Stimulated activated CD4-positive, alpha-beta T cell treated with anti-CD3 and anti-CD28 coated beads, Interleukin-15, amount 100 ng/mL, for 1 hour (primary cell): ENCODE measurements at places on chromosomes 1 and 21.
A peak's percentile ranks its signal among the peaks of the same experiment; 100 is the strongest.

DNA sequence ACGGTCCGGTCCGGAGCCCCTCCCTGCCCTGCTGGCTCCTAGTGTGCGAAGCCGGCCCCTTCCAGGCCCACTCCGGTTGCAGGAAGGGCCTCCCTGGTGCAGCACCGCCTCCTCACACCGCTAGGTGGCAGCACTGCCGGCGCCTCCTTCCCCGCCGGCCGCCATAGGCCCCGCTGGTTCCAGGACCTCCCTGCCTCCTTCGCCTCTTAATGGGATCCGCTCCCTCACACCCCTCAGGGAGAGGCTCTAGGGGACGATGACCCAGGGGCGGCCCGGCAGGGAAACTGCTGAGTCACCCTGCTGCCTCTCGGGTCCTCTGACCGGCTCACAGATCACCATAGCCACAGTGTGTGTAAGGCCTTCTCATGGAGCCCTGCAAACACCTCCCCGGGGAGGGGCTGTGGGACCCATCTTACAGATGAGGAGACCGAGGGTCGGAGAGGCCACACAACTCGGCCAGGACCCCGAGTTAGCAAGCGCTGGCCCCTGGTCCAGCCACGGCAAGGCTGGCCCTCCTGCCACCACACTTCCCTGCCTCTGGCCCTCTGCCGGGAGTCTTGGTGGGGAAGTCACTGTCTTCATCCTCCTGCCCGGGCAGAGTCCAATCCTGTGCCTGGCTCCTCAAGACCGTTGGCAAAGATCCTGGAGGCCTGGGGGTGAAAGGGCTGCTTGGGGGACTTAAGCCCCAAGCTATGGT, 1.6 kb upstream of the AJAP1 start:
- peak; percentile 48 for DNase-seq

- DNase-seq = no peak
Observed at GRCh38 chr1:18876210-18876609, 16.8 kb upstream of the TAS1R2 start.

DNA sequence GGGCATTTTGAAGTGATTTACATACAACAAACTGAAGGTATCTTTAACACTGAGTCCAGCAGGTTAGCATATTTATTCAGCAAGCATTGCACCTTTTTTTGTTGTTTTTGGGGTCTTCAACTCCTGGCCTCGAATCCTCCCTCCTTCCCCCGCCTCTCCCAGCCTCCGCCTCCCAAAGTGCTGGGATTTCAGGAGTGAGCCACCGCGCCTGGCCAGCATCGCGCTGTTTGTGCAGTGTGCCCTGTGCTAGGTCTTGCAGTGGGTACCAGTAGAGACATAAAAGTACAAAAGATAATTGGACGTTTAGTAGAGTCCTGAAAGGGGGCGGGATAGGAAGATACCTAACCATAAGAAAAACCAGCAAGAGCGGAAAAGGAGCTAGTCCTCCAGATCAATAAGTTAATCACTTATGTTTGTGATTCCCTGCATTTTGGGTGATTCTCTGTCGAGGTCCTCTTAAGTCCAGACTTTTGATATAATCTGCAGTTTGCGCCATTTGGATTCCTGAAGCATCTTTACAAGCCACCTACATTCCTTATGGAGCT, 111.8 kb downstream of the OSBPL9 start:
- no peak for DNase-seq

DNA sequence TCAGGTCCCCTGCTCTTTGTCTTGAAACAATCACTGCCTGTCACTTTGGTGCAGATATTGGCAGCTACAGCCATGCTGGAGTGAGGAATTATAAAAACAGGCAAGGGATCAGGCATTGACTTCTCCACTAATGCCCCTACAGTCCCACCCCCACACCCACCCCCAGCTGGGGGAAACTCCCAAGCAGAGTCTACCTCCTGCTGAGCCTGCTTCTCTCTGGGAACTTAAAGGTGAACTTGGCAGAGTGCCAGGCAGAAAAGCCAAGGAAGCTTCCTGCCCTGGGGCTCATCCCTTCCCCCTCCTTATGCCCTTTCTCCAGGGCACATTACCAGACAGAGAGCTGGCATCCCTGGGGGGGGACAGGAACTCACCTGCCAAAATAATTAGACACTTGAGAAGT, 6.7 kb downstream of the NCMAP start:
- no peak for DNase-seq

DNA sequence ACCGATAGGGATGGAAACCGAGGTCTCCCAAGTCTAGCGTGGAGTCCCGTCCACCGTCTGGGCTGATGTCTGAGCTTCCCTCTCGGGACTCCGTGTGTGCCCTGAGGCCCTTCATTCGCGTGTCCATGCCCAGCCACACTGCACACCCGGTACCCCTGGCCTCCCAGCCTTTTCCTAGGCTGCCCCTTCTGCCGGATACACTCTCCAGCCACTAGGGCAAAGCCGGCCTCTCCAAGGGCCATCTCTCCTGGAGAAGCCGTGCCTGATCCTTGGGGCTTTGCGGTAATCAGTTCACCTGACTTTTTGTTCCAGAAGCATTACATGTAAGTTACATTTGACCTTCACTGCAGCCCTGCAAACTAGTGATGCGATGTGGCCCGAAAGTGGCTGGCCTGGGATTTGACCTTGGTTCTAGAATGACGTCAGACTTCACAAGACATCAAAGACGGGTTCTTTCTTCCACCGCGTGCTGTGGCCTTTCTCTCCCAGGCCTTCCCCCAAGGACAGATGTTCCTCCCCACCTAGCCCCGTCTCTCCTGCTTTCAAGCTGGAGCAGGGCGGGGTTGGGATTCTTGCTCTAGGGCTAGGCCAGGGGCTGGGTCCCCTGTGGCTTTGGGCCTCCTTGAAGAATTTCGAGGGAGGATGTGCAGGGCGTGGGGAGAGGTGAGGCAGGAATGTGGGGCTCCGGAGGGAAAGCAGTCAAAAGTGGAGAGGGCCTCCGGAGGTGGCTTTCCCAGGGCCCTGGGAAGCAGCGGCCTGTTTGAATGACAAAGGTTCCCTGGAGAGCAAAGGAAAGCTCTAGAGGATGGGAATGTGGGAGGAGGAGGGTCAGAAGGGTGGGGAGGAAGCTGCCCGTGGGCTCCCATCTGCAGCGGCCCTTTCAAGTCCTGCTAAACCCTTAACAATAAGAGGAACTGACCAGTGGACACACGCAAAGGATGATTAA, 49.7 kb upstream of the SLC2A1 start:
- DNase-seq = no peak

DNA sequence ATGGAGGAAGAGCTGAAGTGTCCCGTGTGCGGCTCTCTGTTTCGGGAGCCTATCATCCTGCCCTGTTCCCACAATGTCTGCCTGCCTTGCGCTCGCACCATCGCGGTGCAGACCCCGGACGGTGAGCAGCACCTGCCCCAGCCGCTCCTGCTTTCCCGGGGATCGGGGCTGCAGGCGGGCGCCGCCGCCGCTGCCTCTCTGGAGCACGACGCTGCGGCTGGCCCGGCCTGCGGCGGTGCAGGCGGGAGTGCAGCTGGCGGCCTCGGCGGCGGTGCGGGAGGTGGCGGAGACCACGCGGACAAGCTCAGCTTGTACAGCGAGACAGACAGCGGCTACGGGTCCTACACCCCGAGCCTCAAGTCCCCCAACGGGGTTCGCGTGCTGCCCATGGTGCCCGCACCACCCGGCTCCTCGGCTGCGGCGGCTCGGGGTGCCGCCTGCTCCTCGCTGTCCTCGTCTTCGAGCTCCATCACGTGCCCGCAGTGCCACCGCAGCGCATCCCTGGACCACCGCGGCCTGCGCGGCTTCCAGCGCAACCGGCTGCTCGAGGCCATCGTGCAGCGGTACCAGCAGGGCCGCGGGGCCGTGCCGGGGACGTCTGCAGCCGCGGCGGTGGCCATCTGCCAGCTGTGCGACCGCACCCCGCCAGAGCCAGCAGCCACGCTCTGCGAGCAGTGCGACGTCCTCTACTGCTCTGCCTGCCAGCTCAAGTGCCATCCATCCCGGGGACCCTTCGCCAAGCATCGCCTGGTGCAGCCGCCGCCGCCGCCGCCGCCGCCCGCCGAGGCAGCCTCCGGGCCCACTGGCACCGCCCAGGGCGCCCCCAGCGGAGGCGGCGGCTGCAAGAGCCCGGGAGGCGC, 1.3 kb downstream of the TRIM67 start:
- no peak for DNase-seq

- no peak for DNase-seq
Observed at GRCh38 chr1:219402925-219403324, 210.0 kb downstream of the ZC3H11B start.

- no peak for DNase-seq
Observed at GRCh38 chr1:62198781-62199125, 4.1 kb downstream of the L1TD1 start.

GRCh38 chr1:17096584-17096983, 22.7 kb downstream of the PADI2 start:
- DNase-seq = no peak

DNA sequence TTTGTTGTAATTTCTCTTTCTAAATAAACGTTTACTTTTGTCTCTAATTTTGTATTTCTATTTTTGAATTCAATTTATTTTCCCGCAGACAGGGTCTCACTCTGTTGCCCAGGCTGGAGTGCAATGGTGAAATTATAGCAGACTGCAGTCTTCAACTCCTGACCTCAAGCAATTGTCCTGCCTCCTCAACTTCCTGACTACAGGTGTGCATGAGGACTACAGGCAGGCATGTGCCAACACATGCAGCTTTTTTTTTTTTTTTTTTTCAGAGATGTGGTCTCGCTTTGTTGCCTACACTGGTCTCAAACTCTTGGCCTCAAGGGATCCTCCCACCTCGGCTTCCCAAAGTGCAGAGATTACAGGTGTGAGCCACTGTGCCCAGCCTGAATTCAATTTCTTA, 36.7 kb upstream of the IL20 start:
- no peak for DNase-seq

DNA sequence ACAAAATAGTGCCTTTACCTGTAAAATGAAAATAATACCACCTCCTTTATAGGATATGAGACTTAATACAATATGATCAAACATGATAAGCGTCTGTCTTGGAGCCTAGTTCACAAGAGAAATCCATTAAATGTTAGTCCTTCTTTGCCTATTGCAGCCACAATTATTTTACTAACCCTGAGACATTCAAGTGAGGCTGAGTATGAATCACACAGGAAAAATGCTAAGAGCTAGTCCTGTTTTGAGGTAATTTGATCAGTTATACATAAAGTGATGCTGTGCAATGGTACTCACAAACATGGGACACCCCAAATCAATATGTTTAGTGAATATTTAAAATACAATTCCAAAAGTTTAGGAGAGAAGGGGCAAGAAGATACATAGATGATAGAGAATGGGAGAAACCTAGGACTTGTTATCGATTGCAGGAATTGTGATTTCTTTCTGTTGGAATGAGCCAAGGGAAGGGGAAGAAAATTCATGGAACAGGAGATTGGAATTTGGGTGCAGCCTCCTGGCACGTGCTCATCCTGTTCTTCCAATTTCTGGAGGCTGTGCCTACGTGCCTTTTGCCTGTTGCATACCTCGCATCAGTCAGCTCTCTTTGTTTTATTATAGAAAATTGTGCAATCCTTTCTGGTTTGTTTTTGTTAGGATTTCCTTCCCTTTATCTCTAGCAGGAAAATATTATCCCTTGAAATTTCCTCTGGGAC, 39.9 kb upstream of the BACH1 start:
- no peak for DNase-seq

- DNase-seq = no peak
Observed at GRCh38 chr1:183676586-183677189, 23.6 kb upstream of the APOBEC4 start.
